T-helper 1 cell (primary cell): ENCODE measurements at places on chromosomes 3 and 15.

- DNase-seq, result no peak
Observed at GRCh38 chr3:149820183-149820582, 7.2 kb downstream of the RNF13 start.

GRCh38 chr15:67322481-67322880, 67.9 kb downstream of the IQCH start:
- no peak for DNase-seq

- DNase-seq, result no peak
Observed at GRCh38 chr3:14239940-14240339, 61.3 kb downstream of the LSM3 start.

- DNase-seq, result no peak
Observed at GRCh38 chr3:38636464-38636863, 13.0 kb downstream of the SCN5A start.

GRCh38 chr3:56855856-56856512, 54.2 kb upstream of the ARHGEF3 start:
- no peak for DNase-seq

GRCh38 chr3:164730815-164731360, 347.4 kb downstream of the SI start:
- no peak for DNase-seq
